Esophagus squamous epithelium (tissue), 5 donors: ENCODE measurements at places on chromosomes 6 and 20.

GRCh38 chr6:43967719-43968091 is 159.5 kb downstream of the MRPL14 start:
- DNase-seq: no peak

GRCh38 chr6:149884215-149884614 is 13.7 kb downstream of the RAET1E start:
- no peak for DNase-seq

GRCh38 chr6:158161566-158162254 is 6.4 kb downstream of the SERAC1 start:
- no peak for DNase-seq

GRCh38 chr6:151916680-151917164 is 109.2 kb downstream of the ESR1 start:
- no peak for DNase-seq

DNA sequence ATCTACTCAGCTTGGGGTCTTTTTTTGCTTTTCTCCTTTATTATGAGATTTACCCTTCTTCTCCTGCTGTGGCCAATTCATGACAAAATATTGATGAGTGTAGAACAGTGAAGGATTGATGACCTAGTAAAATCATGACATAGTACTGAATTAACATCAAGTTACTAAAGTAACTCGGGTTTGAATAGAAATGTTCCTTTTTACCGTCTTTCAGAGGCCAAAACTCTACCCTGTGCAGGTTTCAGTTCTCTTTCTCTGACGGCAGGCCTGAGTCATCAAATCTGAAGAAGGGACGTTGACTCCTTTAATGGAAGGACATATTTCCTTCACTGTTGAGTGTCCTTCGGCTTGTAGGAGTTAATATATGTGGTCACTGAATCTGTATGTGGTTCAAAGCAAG is 80.7 kb downstream of the RREB1 start:
- no peak for DNase-seq

DNA sequence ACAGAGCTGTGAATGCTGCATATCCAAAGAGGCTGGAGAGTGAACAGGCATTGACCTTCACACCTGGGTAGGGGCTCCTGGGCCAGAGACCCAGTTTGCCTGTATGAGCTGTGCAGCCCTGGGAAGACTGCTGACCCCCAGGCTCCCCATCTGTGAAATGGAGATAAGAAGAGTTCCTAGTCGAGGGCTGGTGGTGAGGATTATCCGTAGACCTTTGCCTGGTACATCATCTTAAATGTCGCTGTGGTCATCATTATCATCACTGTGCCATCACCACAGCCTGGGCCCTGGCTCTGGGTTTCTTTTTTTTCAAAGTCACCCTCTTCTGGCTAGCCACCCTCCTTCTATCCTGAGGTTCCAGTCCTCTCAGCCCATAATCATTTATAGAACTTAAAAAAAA is 12.0 kb downstream of the AGPAT4 start:
- DNase-seq: no peak

DNA sequence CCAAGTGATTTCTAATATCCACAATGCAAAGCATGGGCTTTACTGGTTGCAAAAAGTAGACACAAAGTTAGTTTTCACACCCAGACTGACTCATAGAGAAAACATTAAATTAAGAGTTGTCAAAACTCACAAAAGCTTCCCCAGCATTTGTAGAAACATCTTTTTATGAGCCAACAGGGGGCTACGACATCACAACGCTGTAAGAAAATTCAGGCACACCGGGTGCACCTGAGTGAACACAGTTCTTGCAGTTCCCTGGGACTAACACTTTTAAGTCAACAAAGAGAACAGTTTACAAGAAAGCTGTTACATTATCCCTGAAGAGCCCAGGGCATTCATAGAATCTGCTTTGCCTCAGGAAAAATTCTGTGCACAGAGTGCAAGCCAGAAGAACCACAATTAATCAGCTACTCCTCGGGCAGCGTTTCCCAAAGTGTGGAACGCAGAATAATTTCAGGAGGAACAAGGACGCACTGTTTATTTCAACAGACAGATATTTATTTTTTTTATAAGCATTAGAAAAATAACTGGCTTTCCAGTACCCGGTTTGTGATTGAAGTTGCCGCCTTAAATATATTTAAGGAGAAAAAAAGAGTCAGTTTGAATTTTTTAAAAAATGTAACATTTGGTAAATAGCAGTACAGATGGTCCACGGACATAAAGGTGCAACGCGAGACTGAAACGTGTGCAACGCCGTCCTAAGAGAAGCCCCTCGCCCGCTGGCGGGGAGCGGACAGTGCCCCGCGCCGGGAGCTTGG is 1.2 kb downstream of the NCOA5 start:
- no peak for DNase-seq

DNA sequence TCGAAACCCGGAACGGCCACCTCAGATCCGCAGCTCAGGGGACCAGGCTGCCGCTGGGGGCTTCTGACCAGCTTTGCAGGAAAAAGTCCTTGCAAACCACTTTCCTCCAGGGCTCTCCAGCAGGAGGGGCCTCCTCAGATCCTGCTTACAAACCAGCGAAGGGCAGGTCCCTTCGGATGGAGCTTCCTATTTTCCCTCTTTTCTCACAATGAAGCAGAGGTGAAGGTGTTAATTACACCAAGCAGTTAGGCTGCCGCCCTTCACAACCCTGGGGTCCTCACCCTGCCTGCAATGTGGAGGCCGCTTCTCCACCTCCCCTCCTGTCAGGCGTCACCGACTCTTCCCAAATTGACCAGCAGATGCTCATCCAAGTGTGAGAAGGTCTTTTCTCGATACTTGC is 5.7 kb downstream of the ARHGAP40 start:
- no peak for DNase-seq

DNA sequence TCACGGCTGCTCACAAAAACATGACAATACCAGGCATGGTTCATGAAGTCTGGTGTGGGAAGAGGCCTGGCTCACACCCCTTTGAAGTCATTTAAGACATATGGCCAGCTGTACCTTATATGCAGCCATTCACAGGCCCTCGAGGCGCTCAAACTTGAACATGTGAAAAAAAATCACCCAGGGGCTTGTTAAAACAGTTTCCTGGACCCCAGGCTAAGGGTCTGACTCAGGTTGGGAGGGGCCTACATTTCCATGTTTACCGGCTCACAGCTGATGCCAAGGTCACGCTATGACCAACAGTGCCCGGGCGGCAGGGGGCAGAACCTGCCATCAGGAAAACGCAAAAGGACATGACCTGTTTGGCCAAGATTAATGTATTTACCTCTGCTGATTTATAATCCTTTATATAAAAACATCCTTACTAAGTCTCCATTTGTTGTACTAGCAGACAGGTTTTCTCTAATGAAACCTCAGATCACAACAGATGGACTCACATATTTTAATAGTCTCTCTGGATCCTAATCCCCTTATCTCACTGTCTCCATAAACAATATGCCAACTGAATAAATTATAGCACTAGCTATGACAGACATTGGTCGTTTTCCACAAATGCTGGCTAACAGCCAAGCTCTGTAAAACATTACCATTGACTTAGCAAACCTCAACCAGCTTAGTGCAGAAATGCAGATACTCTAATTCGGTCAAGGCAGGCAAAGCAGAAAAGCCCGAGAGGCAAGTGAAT is 19.9 kb downstream of the EZR start:
- DNase-seq: no peak

- no peak for DNase-seq
Measured at GRCh38 chr6:70622461-70622860, 45.2 kb upstream of the SMAP1 start.

DNA sequence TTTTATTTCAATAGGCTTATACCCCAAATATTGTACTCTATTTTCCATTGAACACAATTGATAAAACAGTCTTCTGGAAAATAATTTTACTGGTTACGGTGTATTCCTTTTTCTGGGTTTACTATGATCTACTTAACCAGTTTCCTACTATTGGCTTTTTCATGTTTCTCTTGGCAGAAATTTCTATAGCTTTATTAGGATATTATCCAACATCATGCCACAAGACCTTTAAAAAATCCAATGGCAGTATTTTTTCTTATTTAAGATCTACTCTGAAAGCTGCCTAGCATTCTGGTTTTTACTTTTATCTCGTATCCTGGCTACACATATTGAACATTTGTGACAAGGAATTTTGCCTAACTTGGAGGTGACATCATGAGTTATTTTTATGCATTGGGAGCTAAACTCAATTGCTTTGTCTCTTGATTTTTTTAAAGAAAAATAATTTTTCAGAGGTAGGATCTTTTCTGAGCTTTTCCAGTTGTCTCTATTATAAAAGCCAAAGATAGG is 45.5 kb downstream of the SLC9A8 start:
- DNase-seq: no peak

DNA sequence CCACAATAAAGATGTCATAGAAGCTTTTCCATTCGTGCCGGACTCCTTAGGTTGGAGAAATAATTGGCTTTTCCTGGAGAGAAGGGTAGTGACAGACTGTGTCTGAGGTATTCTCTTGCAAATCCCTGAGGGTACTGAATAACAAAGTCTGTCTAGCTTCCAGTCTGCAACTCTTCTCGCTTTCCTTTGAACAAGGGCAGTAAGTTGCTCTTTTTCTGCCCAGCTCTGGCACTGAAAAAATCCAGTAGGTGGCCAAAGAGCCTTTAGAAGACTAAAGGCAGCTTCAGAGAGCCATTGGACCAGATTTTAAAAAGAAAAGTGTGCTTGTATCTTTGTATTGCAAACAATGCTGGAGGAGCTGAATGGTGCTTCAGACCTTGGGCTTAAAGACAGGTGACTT is 20.7 kb upstream of the RREB1 start:
- DNase-seq: no peak

DNA sequence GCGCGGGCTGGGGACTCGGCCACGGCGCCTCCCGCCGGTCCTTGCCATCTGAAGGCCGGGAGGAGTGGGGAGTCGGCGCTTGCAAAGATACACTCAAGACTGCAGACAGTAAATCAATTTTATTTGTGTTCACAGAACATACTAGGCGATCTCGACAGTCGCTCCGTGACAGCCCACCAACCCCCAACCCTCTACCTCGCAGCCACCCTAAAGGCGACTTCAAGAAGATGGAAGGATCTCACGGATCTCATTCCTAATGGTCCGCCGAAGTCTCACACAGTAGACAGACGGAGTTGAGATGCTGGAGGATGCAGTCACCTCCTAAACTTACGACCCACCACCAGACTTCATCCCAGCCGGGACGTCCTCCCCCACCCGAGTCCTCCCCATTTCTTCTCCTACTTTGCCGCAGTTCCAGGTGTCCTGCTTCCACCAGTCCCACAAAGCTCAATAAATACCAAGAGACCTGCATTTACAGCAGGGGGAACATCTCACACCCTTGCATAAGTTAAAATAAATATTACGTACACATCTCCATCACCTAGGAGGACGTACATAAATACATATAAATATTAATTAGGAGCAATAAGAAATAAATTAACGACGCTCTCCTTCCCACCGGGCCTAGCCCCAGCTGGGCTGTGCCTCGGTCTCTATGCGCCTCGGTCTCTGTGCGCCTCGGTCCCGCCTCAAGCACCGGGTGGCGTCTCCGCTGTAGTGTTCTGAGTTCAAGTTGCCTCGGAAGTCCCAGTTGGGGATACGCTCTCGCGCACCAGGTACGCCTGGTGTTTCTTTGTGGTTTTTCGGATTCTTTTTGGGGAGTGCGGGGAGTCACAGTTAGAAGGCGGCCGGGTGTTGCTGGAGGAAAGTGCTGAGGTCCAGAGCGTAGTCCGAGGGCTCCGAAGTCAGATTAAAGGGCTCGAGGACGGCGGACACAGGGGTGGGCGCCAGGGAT is 889 bp upstream of the FLOT1 start:
- no peak for DNase-seq

DNA sequence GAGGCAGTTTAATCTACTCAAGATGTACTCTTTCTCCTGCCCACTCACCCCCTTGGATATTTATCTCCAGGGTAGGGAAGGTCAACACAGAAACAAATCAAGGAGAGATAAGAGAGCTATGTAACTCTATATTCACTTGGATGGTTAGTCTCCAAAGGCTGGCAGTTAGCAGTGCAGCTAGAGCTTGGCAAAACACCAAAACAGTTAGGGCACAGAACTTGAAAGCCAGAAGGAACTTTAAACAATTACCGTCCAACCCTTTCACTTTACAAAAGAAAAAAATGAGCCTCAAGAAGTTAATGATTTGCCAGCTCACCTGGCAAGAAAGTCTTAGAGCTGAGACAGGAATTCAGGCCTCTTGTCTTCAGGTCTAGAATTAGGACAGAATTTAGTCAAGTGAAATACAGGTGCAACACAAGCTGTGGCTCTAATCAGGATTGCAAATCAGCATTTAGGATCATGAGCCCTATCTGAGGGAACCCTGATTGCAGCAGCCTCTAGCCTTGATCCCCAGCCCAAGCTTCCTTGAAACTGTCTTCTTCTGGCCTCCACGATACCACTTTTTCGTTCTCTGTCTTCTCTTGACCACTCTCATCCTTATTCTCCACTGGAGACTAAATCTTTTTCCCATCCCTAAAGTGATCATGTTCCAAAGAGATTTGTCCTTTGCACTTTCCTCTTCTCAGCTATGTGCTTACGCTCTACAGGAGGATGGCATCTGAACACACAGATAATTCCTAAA is 14.9 kb downstream of the NEDD9 start:
- no peak for DNase-seq
